ENCODE measurements at places on chromosomes 3 and 15.

DNA sequence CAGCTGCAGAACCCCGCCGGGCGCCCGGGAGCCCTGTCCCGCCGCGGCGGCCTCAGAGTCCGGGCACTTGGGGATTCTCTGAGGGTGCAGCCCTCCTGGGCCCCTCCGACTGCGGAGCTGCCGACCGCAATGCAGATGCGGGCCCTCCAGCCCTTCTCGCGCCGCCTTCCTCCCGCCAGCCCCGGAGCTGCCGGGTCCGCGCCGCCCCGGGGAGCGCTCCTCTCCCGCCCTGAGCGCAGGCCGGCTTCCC, 320 bp upstream of the ACAN start:
- DNase-seq: no peak

DNA sequence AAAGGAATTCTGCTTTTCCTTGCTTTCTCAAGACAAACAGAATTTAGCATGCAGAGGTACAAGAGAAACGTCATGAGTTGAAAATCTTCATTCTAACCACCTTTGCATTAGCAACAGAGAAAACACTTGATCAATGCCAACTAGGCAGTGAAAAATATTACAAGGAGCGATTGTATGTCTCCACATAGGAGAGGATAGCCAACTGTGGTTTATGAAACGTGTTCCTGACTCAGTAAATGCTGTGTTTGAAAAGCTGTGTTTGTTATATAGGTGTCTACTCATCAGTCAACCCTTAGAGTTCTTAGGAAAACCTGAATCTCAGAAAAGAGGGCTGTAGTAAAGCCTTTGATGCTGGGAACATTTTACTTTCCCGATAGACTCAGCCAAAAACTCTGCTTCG, 102.4 kb downstream of the FRMD4B start:
- DNase-seq: no peak

DNA sequence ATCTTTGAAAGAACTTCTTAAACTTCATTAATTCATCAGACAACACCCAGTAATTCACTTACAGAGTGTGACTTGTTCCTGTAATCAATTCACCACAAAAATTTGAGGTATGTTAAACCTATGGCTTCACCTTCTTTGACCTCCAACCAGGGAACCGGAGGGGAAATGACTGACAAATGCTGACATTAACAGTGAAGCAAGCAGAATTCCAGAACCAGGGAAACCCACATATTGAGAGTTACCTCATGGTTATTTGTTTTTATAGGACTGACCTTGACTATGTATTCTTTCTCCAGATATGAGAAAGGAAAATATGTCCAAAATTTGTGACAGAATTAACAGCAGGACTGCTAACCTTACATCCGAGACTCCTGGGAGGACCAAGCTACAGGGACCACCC, 2.7 kb downstream of the P3H2 start:
- no peak for DNase-seq

DNA sequence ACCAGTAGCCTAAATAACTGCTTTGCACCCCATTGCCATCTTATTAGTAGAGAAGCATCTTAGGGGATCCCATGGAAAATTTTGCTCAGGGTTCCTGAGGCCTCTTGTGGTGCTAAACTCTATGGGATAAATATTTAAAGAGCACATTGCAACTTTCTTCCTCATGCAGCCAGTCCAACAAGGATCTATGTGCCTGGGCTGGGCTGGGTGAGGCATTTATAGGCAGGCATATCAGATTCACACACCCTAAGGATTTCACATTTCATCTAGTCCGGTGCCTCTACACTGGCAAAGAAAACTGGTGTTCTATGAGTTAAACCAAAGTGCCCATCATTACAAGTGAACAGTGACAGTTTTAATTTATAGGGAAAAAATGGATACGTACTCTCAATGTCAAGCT, 512.3 kb downstream of the EDEM1 start:
- DNase-seq: no peak

GRCh38 chr15:40932649-40933516, 3.7 kb downstream of the DLL4 start:
- DNase-seq: no peak

- DNase-seq: peak; percentile 34
Measured at GRCh38 chr15:72306211-72306785, 13.7 kb downstream of the CELF6 start.

DNA sequence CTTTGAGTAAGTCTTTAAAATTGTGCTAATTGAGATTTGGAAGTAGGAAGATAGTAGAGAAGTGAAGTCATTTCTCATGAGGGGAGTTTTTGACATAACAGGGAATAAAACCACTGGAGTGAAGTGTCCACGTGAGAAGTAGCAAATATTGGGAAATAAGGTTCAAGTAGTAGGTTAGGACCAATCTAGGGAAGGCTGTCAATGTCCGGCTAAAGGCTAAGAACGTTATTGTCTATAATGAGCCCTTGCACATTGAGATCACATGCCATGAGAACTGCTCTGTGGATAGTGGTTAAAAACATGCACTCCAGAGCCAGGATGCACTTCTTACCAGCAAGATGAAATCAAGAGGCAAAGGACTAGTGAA, 459.9 kb upstream of the TPRG1 start:
- peak; percentile 69 for DNase-seq
